CD14-positive monocyte (primary cell): ENCODE measurements at places on chromosomes 13 and 19.

DNA sequence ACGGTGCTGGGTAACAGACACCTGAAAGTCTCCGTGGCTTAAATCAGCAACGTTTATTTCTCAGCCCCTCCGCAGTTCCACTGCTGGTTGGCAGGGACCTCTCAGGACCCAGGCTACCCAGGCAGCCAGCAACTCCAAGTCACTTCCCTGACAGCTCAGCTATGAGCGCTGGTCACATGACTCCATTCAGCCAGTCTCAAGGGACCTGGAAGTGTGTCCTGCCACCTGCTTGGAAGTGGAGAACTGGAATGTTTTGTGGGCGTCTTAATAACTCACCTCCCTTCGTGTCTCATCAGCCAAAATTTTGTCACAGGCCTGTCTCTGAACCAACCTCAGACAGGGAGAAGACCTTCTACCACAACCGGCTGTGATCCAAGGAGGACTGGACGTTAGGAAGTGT, 72.8 kb downstream of the DPF1 start:
- H3K4me1 ChIP-seq = no peaks in the 10 kb centered on the region
- DNase-seq = no peak
- H3K36me3 ChIP-seq = peaks cover 16% of the 10 kb centered on the region
- no peaks in the 10 kb centered on the region for H3K27me3 ChIP-seq
- no peak overlapping the region for H3K4me3 ChIP-seq

- H3K4me1 ChIP-seq = no peaks in the 10 kb centered on the region
- no peak overlapping the region for H3K4me3 ChIP-seq
- no peaks in the 10 kb centered on the region for H3K36me3 ChIP-seq
- no peak overlapping the region for H3K27ac ChIP-seq
Measured at GRCh38 chr13:30234619-30235162, 72.7 kb downstream of the KATNAL1 start.

GRCh38 chr13:98983182-98983581, 5.3 kb upstream of the DOCK9 start:
- no peaks in the 10 kb centered on the region for H3K36me3 ChIP-seq
- DNase-seq = no peak
- H3K27ac ChIP-seq = no peak overlapping the region

GRCh38 chr19:33477781-33478180, 43.8 kb downstream of the PEPD start:
- peaks cover 6% of the 10 kb centered on the region for H3K36me3 ChIP-seq
- no peaks in the 10 kb centered on the region for H3K27me3 ChIP-seq
- H3K4me3 ChIP-seq = no peak overlapping the region
- no peak for DNase-seq
